ENCODE measurements at places on chromosomes 5 and 9. TPM values are rescaled to one million over a fixed set of nuclear protein-coding genes. Genes with fewer than 3 reads are reported as not detected.

- H3K36me3 ChIP-seq = no peaks in the 10 kb centered on the region
- H3K27me3 ChIP-seq = peaks cover 4% of the 10 kb centered on the region
- no peak overlapping the region for H3K27ac ChIP-seq
- no peak for DNase-seq
- no peaks in the 10 kb centered on the region for H3K4me1 ChIP-seq
Observed at GRCh38 chr5:79151942-79152671, 40.5 kb downstream of the BHMT start.

DNA sequence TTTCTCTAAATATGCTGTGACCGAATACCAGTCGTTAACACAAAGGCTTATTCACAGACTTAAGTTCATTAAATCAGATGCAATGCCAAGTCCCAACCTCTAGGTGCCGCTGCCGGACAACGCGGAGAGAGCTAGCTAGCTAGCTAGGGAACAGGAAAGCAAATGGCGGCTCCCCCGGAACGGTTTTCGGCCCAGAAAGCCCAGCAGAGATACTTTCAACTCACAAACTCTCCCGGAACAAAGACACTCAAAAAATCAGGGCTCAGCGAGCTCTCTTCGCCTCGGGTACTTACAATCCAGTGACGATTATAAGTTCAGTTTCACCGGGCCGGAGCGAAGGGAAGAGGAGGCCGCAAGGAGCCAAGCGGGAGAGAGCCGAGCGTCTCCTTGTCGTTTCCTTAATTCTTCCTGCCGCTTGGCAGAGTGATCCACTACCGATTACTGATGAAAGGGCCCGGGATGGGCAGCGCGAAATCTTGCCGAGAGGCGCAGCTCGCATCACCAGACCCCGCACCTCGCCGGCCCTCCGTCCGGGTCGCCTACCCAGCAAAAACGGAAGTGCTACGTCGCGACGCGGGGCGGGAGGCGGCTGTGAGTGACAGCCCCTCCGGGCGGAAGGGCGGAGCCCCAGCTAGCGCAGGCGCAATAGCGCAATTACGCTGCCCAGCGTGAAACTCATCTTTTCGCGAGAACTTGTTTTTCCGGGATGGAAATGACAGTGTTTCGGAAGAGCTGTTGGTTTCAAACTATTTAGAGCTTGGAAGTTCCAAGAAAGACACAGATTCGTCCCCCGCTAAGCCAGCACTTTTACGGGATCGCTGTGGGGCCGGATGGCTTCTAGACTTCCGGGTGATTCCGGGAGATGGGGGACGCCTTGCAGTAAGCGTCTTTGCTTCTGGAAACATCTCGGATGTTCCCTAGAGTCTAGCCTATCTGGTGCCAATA lies at the start of gene TAF7:
Gene TAF7, minus strand, starts transcription at position 560 of the 945 bp plus-strand sequence. CDS start 740 bp downstream, outside the sequence.
- no peaks in the 10 kb centered on the region for H3K27me3 ChIP-seq
- H3K27ac ChIP-seq = peak within 1 kb of the TSS; percentile 92
- peaks cover 9% of the 10 kb centered on the region for H3K4me1 ChIP-seq
- peak; percentile 98 for DNase-seq
- H3K4me3 ChIP-seq = peak within 1 kb of the TSS; percentile 70

Gene NKD2
- polyA plus RNA-seq = not detected

Gene POLR3G
- 58.0 TPM for polyA plus RNA-seq

- no peak overlapping the region for H3K4me3 ChIP-seq
- H3K36me3 ChIP-seq = peaks cover 3% of the 10 kb centered on the region
- H3K27ac ChIP-seq = no peak overlapping the region
- H3K27me3 ChIP-seq = no peaks in the 10 kb centered on the region
- no peaks in the 10 kb centered on the region for H3K4me1 ChIP-seq
Observed at GRCh38 chr5:76674330-76675066, 41.4 kb upstream of the F2R start.

Gene LIFR
- polyA plus RNA-seq = 1.3 TPM

DNA sequence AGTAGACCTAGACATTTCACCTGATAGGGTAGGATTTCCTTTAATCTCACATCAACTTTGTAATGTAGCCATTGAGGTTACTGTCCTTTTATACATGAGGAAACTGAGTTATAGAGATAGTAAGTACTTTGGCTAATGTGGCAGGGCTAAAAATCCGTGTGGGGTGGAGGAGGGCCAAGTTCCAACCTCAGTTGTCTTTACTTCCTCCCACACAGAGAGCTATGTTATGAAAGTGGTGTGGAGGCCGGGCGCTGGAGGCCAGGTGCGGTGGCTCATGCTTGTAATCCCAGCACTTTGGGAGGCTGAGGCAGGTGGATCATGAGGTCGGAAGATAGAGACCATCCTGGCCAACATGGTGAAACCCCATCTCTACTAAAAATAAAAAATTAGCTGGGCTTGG lies 173.3 kb downstream of the PALM2AKAP2 start:
- no peak overlapping the region for H3K4me3 ChIP-seq
- no peaks in the 10 kb centered on the region for H3K27me3 ChIP-seq
- no peaks in the 10 kb centered on the region for H3K36me3 ChIP-seq
- no peak overlapping the region for H3K27ac ChIP-seq

DNA sequence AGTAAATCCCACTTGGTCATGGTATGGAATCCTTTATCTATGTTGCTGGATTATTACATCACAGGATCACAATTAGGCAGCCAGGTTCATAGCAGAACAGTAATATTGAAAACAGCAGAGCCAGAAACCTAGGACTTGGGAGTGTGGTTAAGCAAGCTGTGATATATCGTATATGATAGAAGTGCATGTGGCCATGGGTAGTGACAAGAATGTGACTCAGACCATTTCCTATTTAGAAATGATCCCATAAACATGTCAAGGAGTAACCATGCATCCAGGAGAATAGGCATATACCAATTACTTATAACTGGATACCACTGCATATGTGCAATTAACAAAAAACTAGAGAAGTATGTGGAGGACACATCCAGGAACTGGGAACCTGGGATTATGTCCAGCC lies 31.2 kb downstream of the AMBP start:
- no peak overlapping the region for H3K4me3 ChIP-seq
- no peaks in the 10 kb centered on the region for H3K4me1 ChIP-seq

DNA sequence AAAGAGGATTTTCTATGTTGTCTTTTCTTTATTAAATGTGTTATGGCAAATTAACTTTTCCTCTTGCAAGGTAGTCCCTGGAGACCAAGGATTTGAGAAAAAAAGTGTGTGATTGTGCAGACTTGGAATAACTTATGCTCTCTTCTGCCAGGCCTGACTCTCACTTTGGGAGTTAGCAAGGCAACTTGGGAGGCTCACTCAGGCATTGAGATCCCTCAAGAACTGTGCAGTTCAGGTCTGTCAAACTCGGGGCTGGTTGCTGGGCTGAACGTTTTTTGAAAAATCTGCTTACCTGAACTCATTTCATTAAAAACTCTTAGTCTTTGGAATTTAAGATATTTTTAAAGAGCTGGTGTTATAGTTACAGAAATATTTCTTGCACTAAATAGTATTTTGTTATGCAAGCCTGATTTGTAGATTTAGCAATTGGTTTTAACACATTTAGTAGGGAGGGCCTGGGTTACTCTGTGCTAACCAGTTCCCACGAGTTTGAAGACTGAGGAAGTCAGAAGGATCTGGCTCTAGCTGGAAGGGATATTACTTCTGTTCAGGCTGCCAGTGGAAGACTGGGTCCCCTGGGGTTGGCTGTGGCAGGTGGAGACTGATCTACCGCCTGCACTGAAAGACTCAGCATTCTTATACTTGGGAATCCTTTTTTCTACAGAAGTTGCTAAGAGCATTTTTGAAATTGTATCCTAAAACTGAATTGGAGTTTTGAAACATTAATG lies 150.4 kb upstream of the PCSK5 start:
- DNase-seq = no peak
- H3K4me3 ChIP-seq = no peak overlapping the region
- no peaks in the 10 kb centered on the region for H3K36me3 ChIP-seq

Measured in K562 (cell line).